Activated T-cell treated with anti-CD3 and anti-CD28 coated beads for 24 hours (primary cell): ENCODE measurements at places on chromosomes 4 and X.

- DNase-seq, result no peak
These were observed 88.8 kb upstream of the HELT start for GRCh38 chr4:184929476-184929875.

GRCh38 chr4:137700751-137701150, 168.5 kb upstream of the PCDH18 start:
- DNase-seq, result no peak

GRCh38 chrX:32868524-32868895, 342.8 kb downstream of the DMD start:
- no peak for DNase-seq

DNA sequence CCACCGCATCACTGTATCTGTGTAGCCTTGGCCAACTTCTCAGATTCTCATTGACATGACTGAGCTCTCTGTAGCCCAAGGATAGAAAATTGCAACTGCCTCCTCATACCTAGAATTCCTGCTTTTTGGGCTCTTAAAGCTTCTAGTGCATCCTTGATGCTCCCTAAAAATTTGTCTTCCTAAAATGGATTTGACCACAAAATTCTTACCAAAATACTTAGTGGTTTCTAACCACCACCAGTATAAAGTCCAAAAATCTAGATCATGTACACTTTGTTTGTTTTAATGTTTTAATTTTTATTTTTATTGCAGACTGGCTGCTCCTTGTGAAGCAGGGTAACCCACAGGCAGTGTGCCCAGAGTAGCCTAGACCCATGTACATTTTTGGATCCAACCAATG, 75.5 kb downstream of the TBC1D9 start:
- DNase-seq, result no peak

GRCh38 chrX:9183481-9183880, 149.6 kb upstream of the FAM9B start:
- no peak for DNase-seq

- no peak for DNase-seq
These were observed 64.7 kb upstream of the CTSO start for GRCh38 chr4:156018383-156018782.

GRCh38 chr4:153939570-153939969, 150.7 kb upstream of the SFRP2 start:
- DNase-seq, result no peak

GRCh38 chr4:97432551-97432950, 710.7 kb downstream of the STPG2 start:
- DNase-seq, result no peak

DNA sequence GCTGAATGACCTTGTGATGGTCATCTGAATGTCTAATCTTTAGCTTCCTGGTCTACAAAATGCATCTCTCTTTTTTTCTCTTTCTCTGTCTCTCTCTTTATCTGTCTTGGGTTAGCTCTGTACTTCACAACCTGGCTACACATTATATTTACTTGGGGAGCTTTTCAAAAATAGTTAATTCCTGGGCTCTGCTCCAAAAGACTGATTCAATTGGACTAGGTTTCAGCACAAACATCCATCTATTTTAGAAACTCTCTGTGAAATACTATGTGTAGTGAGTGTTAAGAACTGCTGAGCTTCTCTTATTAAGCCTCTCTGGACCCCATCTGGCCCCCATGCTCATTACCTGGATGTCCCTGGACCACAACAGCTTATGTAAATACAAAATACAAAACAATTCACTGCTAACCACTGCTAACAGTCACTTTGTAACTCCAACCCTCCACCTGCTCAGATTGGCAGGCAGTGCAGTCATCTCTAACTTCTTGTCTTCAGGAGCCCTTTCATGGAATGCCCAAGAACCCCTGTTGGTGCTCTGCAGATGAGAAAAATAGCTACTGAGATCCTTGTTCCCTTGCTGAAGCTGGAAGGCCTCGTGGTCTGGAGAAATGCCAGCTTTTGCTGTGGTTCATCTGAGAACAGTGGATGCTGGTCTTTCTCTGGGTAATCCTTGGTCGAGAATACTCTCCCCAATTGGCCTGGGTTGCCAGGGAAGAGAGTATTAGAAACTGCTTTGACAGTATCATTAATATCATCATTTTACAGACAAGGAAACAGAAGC, 14.8 kb upstream of the BOD1L1 start:
- DNase-seq, result no peak

GRCh38 chr4:150164956-150165629, 86.8 kb downstream of the DCLK2 start:
- DNase-seq, result no peak

GRCh38 chrX:83916525-83916924, 55.6 kb downstream of the CYLC1 start:
- no peak for DNase-seq
